ENCODE measurements at places on chromosomes 11 and 22.

DNA sequence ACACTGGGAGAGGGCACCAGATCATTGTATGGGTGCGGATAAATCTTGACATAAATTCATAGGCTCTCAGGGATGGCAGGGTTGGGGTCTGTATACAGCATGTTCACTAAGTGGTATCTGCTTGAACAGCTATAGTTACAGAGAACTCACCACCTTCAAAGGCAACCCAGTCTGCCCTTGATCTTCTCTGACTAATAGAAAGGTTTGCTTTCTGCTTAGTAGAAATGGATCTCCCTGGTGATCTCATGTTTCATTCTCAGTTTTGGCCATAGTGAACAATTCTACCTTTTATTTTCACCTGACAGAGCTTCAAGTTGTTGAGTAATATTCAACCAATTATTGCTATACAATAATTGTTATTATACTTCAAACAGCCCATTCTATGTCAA lies 32.4 kb downstream of the CNTF start:
- DNase-seq = no peak

GRCh38 chr22:36123673-36124630 lies 36.6 kb downstream of the APOL3 start:
- peak; percentile 87 for DNase-seq

DNA sequence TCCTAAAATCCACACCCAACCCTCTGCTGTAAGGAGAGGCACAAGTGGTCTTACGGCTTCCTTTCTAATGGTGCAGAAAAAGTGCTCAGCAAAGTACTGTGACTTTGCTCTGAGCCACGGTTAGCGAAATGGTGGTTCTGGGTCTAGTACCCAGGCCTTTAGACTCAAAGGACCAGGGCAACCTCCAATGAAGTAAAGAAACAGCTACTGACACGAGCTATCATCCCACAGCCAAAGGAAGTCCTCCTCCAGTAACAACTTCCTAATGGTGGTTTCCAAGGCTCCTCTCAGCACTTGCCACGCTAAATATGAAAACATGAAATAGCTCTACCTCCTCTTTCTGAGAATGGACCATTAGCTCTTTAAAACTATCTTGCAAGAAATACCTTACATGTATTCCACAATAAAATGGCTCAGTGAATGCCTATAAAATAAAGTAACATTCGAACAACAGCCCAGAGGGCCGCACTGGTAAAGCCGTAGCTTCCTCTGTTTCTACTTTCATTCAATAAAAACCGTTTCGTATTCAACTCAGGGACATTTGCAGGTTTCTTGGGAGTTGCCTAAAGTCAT lies 122.4 kb downstream of the ETS1 start:
- no peak for DNase-seq

GRCh38 chr11:20840341-20840740 lies 171.0 kb downstream of the NELL1 start:
- DNase-seq = no peak

DNA sequence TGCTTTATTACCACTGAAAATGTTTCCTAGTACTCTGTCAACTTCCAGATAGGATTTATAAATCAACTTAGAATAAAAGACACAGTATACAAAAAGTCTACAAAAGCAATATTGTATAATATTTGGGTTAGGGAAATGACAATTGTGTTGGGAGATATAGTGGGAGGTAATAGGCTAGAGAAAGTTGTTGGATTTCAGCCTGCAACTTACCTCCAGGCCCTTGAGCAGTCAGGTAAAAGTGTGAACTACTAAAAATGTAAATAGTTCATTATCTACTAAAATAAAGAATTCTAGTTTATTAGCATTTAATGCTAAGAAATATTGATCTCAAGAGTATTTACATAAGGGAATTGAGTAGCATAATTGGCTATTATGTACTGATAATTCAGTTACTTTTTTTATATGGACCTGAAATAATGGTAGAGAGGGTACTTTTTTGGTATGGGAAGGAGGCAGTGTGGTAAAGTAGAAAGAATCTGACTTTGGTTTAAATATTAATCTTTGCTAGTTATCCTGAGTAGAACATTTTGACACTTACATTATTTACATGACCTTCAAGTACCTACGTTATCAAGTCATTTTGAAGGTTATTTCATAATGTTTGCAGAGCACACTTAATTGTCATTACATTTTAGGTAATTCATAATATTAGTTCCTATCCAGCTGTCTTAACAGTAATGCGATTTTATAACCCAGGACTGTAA lies 55.0 kb downstream of the DYNC2H1 start:
- DNase-seq = no peak

- no peak for DNase-seq
Measured at GRCh38 chr22:20238901-20239675, 29.0 kb downstream of the RTN4R start.

- DNase-seq = peak; percentile 38
Measured at GRCh38 chr22:42313804-42314581, 43.5 kb upstream of the TCF20 start.

DNA sequence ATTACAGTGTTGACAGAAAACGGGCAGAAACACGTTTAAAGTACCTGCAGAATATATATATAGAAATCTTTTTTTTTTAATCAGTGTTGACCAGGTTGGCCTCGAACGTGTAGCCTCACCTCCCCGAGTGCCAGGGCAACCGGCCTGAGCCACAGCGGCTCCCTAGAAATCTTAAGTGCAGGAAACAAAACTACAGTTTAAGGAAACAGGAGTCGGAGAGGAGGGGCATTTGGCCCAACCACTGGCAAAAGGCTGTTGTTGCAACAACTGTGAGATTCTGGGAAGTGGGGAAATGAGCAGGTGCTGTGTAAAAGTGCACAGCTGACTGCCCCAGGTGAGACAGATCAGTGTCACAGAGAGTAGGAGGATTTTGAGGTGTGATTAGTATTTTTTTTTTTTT lies 3.7 kb downstream of the YWHAH start:
- DNase-seq = no peak

DNA sequence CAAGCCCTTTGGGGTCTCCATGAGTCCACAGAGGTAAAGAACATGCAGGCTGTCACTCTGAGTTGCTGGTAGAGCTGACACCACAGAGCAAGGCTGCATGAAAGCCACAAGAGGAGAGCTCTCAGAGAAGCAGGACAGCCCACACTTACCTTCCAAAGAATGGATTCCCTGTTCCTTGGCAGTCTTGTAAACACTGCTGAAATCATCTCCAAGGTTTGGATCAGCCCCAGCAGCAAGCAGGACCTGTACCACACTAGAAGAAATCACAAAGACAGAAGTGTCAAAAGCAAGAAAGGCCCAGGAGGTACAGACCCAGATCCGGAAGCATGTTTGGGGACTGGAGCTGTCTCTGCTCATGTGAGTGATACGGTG lies 54.2 kb downstream of the CLPB start:
- no peak for DNase-seq

DNA sequence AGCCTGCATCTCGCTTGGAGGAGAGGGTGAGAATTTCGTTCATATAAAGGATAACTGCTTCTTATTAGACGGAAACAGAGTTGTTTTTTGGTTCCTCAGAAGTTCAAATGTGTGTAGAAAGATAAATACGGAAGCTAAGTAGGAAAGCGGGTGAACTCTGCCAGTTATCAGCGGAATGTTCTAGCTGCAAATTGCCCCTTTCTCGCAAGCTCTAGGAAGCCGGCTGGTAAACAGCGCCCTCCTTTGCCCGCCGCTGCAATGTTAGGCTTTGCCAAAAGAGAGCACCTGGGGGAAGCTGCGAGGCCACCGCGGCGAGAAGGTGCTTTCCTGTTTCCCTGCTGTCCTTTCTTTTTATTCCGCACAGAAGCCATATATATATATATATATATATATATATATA lies 67.0 kb downstream of the IGLL5 start:
- no peak for DNase-seq

DNA sequence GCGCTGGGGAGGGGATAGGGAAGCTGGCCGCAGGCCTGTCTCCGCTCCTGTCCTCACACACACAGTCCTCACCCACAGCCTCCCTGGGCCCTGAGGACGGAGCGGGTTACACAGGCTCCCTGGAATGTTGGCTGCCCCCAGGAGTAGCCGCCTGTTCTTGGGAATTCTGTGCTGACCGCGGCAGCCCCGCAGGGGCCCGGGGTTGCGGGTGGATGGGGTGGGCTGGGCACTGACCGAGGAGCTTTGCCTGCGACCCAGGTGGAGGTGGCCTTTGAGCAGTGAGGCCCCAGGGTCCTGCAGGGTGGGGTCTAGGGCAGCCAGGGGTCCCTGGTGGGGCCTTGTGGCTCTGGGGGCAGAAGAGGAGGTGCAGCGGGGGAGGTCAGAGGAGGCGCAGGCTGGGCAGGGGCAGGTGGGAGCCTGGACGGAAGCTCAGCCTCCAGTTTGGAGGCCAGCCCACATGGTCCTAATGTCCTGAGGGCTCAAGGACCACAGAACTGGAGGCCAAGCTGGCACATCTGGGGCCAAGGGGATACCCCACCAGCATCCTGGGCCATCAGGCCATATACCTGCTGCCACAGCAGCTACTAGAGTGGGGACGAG lies 6.6 kb upstream of the MRGPRG start:
- no peak for DNase-seq

- DNase-seq = no peak
Measured at GRCh38 chr22:44505796-44506354, 7.8 kb upstream of the RTL6 start.

DNA sequence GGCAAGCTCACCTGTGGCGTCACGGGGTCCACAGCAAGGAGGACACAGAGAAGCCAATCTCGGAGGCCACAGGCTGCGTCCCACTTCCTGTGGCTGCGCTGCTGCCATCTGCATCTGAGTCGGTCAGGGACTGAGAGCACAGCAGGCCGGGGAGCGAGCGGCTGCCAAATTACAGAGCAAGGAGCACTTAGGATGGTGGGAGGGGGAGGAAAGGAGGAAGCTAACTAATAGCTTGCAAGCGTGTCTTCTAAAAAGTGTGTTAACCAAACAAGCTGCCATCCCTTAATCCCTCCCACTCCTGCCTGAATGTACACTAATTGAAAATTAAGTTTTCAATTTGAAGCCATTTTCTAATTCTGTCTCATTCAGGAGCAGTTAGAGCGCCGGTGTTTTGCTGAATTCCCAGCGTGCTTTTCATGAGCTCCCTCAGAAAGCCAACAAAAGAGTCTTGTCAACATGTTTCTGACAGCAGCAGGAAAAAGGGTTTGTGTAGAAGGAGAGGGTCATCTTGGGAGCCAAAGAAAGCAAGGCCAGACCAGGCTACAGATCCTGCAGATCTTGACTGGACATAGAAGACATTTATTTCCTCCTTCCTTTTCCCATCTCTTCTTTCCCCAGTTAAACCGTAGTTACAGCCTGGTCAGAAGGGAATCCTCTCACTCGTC lies 42.4 kb upstream of the API5 start:
- DNase-seq = no peak

- DNase-seq = no peak
Measured at GRCh38 chr11:103624708-103625623, 411.5 kb upstream of the DDI1 start.

- no peak for DNase-seq
Measured at GRCh38 chr11:57180081-57180561, 1.6 kb upstream of the LRRC55 start.

DNA sequence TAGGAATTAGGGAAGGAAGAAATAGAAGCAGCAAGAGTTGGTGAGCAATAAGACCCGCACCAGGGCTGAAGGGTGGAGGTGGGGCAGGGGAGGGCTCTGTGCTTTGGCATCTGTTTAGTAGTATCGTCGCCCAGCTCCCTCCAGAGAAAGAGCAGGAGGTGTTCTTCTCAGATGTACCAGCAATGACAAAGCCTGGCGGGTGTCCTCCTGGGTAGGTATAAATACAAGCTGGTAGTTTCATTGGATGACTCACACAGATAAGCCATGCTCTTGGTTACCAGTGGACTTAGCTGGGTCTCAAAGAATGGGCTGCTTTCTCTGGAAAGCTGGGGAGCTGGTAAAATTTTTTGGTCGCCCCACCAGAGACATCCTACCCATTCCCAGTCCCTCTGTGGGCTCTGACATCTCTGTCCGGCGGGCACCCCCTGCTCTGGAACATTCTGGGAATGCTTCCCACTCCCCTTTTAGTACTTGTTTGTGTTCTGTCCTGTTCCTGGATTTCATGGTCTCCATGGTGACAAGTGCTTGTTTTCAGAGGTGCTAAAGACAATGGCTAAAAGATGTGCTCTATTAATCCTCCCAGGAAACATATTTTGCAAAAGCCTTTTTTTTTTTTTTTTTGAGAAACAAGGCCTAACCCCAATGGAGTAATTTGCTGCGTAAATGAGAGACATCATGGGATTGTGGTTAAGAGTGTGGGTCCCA lies 15.4 kb upstream of the TUBA8 start:
- no peak for DNase-seq

- no peak for DNase-seq
Measured at GRCh38 chr11:96234866-96235441, 108.0 kb downstream of the MAML2 start.

- DNase-seq = no peak
Measured at GRCh38 chr22:21762712-21763581, 27.4 kb upstream of the YPEL1 start.

DNA sequence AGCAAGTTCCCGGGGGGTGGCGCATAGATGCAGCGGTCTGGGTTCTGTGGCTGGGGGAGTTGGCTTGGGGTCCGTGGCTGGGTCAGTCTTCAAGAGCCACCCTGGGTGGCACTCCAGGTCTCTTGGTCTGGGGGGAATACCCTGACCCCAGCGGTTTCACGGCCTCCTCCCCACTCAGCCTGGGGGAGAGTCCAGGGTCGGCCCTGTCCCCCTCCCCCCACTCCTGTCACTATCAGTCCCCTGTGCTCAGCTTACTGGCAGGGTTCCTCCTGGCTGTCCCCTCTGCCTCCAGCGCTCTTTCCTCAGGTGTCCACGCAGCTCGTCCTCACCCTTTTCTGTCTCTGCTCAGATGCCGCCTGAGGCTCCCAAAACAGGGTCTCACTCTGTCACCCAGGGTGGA lies 68.5 kb upstream of the PARVG start:
- DNase-seq = no peak

DNA sequence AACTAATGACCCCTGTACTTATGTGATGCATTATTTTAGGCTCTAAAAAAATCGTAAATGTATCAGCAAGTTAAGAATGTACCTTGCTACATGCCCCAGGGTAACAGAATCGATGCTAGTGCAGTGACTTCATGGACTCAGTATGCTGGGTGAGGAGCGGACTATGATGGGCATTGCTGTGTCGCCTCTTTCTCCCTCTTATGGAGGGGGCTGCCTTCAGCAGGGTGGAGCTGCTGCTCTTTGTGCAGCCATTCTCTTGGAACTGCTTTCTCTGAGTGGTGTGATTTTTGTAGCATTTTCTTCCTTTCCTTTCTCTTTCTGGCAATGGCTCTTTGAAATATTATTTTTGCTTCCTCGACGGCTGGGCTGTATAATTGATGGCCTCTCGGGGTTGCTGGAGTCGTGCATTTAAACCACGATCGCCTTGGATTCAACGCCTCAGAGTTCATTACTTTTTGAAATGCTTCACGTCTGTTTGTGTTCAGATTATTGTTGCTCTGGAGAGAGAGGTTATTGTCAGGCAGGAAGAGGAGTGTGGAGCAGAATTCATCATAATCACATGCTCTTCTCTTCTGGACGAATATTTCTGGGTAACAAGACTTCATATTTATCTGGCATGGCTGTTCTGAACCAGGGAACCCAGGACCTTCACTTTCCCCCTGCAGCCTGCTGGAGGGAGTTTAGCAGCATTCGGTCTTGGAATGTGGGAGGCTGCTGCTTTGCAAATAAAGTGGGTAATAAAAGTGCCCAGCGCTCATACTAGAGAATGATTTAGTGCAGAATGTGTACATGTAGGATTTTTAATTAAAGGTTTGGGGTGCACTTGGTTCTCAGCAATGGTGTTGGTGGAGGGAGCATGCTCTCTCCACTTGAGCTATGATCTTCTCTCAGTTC lies 804.2 kb downstream of the NTM start:
- no peak for DNase-seq

- no peak for DNase-seq
Measured at GRCh38 chr11:66315921-66316811, 678 bp downstream of the CD248 start.

GRCh38 chr11:115944596-115944995 lies 440.4 kb upstream of the CADM1 start:
- no peak for DNase-seq
